Fibroblast of skin of right biceps (primary cell): ENCODE measurements at places on chromosomes 11 and 22.

GRCh38 chr11:79503028-79503427 lies 62.2 kb upstream of the TENM4 start:
- DNase-seq = peak; percentile 26

- no peak for DNase-seq
Measured at GRCh38 chr22:25651332-25652085, 87.0 kb downstream of the GRK3 start.

DNA sequence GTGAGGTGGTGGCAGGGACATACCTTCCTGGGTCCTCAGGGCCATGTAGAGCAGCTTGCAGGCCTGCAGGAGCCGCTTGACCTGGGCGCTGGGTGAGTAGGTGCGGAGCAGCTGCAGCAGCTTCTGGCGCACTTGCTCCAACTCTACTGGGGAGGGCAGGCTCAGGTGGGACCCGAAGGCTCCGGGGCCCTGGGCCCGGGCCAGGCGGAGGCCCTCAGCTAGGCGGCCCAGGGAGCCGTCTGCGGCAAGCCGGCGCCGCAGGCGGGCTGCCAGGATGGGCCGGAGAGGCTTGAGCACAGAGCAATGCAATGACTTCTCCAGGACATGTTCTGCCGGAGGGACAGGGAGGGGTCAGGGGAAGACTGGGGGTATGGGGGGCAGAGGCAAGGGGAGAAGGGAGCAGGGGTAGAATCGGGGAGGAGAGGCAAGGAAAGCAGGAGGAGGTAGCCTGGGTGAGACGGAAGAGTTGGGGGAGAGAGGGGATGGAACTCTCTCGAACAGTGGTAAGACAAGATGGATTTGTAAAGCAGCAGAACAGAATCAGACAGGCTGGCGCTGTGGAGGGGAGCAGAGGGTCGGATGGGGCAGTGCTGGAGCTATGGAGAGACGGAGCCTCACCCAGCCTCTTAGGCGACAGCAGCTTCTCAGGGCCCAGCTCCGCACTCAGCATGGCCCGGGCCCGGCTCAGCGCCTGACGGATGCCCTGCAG lies 2.2 kb downstream of the RIN1 start:
- no peak for DNase-seq

DNA sequence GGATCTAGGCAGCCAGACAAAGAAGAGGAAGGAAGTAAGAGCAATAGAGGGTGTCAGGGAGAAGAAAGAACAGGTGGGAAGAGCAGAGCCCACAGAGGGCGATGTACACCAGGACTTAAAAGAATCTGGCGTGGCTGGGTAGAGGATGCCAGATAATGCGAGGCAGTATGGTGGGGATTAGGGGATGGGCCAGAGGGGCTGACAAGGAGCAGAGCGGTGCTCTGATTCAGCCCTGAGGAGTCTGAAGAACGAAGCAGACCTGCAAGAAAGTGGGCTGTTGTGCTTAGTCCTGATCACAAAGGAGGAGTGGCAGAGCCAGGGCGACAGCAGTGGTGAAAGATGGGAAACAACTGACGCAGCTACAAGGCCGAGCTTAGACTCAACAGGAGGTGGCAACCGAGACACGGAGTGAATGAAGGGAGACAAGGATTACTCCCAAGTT lies 163.7 kb downstream of the LARGE1 start:
- DNase-seq = no peak

DNA sequence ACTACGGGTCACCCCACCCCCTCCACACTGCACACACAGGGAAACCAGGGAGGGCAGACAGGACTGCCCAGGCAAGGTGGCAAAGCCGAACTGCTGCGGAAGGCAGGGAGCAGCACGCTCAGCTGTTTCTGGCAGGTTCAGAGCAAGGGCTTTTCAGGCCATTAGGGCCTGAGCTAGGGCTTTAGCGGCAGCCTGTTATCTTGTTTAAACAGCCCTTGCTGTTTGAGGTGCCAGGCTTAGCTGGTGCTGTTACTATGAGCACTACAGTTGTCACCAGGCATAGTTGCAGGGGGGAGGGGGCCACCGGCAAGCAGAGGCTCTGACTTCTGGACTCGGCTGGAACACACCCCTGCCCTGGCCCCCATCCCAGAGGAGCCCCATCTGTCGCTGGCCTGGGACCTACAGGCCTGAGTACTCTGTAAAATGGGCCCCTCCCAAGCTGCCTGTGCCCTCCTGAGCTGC lies 34.9 kb downstream of the RSPH14 start:
- no peak for DNase-seq

DNA sequence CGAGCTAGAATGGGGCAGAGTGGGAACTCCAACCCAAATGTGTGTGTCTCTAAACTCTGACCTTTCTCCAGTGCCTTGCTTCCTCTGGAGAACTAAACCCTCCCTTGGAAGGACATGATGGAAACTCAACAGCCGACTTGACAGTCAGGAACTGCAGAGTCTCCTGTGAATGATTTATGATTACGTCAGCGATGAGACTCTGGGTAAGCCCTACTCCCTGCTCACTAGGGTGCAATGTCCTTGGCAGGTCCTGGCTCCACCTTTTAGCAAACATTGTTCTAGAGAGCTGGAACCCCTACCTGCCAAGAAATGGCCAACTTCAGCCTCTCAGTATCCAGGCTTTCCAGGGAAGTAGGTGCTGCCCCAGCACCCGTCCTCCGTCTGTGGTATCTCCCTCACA lies 96.1 kb upstream of the CD82 start:
- no peak for DNase-seq

- no peak for DNase-seq
Measured at GRCh38 chr11:116145187-116145865, 627.5 kb downstream of the BUD13 start.

GRCh38 chr11:135075740-135076139 lies 663.7 kb upstream of the B3GAT1 start:
- DNase-seq = peak; percentile 6

DNA sequence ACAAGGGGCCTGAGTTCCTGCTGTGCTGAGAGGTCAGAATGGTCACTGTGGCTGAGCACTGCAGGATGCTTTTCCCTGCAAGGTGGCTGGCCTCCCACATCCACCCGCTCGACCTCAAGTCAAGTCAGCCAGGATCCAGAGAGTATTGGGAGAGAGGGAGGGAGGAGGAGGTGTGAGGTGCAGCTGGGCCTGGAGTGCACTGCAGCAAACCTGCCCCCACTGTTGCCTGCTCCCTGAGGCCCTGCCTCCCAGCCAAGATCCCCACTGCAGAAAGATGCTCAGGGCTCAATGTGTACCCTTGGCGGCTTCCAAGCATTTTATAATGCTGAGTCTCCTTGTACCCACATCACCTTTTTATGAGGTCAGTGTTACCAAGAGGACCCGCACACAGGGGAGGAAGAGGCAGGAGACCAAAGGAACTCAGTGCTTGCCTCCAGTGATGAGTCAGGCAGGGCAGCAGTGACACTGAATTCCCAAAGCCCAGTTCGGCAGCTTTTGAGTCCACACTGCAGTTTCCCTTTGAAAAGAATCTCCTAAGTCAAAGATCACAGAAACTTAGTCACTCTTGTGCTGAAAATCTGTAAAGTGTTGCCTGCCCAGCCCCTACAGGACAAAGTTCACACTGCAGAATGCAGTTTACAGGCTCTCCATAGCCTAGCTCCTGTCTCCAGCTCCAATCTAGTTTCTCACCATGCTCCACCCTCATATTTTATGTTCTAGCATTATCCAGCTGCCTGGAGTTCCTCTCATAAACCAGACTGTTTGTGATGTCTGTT lies 3.1 kb downstream of the ENDOD1 start:
- peak; percentile 73 for DNase-seq

DNA sequence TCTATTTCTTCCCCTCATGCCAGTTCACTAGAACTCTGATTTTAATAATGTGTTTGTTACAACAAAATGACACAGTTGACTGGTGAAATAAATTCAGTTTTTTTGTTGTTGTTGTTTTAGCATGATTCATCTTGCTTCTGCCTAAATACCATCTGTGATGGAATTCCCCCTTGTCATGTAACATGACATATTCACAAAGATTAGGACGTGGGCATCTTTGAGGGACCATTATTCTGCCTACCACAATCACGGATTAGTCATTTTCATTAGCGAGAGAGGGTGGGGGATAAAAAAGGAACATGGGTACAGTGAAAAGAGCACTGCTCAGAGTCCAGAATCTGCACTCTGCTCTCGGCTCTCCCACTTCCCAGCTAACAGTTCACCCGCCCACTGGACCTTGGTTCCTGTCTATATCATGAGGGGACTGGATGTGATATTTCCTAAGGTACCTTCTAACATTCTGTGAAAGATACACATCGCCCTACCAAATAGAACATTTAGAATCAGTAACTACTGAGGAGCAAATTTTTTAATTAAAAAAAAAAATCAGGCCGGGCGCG lies 11.3 kb downstream of the HTATIP2 start:
- DNase-seq = no peak

- peak; percentile 80 for DNase-seq
Measured at GRCh38 chr11:102831489-102832440, 11.6 kb downstream of the MMP3 start.

GRCh38 chr11:70111269-70112016 lies 33.3 kb downstream of the ANO1 start:
- DNase-seq = peak; percentile 78

- DNase-seq = peak; percentile 6
Measured at GRCh38 chr22:32106930-32107329, 52.2 kb downstream of the C22orf42 start.

- DNase-seq = no peak
Measured at GRCh38 chr11:65852508-65853245, 5.3 kb downstream of the CFL1 start.

DNA sequence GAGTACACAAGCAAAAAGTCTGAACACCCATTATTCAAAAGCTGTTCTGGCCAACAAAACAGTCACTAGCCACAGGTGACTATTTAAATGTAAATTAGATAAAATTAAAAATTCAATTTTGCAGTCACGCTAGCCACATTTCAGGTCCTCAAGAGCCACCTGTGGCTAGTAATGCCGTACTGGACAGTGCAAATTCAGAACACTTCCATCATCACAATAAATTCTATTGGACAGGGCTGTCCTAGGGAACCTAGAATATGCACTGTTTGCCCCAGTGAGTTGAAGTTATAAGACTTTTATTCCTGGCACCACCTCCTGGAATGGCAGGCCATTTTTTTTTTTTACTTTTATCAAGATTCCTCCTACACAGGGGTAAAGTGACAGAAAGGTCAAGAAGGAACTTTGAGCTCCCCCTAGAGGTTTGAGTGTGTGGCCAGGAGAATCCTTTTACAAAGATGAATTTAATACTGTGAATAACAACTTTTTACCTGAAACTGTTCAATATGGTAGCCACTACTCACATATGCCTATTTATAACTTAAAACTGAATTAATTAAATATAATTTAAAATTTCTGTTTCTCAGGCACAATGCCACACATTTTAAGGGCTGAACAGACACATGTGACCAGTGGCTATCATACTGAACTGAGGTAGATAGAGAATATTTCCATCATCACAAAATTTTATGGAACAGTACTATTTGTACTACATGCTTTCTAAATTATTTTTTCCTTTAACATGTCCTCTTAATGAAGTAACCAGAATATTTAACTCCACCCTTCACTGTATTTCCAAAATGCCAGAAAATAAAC lies 6.5 kb downstream of the MSANTD2 start:
- peak; percentile 44 for DNase-seq

- no peak for DNase-seq
Measured at GRCh38 chr22:28934026-28934425, 50.7 kb downstream of the ZNRF3 start.
